Activated CD4-positive, alpha-beta memory T cell treated with anti-CD3 and anti-CD28 coated beads for 36 hours (primary cell): ENCODE measurements at places on chromosomes 12 and 14. TPM values are rescaled to one million over a fixed set of nuclear protein-coding genes. Genes with fewer than 3 reads are reported as not detected.

The ABCD2 gene
- 5.0 TPM for total RNA-seq

The RTL1 gene
- total RNA-seq = not detected

The FLRT2 gene
- total RNA-seq = not detected

The OTX2 gene
- total RNA-seq = not detected

The KANSL2 gene
- total RNA-seq = 45.7 TPM

The CHPT1 gene
- 20.6 TPM for total RNA-seq

The ANAPC5 gene
- 120 TPM for total RNA-seq

The ZNF740 gene
- 32.6 TPM for total RNA-seq

The BEST3 gene
- not detected for total RNA-seq

The PPP4R4 gene
- total RNA-seq = 19.2 TPM

- no peak overlapping the region for H3K27ac ChIP-seq
- DNase-seq = no peak
- no peaks in the 10 kb centered on the region for H3K27me3 ChIP-seq
Measured at GRCh38 chr12:42129595-42130204, 15.0 kb downstream of the GXYLT1 start.

DNA sequence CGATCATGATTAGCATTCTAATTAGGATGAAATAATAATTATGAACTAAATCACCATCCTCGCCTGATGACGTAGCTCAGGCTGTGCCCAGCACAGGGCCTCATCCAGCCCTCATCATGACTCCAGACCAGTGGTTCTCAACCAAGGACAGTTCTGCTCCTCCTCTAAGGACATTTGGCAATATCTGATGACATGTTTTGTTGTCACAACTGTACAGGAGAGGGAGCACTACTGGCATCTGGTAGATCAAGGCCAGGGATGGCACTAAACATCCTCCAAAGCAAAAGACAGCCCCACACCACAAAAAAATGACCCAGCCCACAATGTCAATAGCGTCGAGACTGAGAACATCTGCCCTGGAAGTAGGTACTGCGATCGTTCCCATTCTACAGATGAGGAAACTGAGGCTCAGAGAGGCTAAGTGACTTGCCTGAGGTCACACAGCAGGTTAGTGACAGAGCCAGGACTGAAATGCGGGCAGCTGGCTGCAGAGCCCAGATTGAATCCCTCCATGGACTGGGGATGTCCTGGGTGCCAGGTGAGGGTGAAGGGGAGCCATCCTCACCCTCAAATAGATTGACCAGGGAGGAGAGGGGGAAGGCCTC is 15.5 kb downstream of the TRPV4 start:
- H3K27ac ChIP-seq = no peak overlapping the region
- H3K36me3 ChIP-seq = no peaks in the 10 kb centered on the region
- no peak overlapping the region for H3K4me3 ChIP-seq
- H3K4me1 ChIP-seq = no peaks in the 10 kb centered on the region

DNA sequence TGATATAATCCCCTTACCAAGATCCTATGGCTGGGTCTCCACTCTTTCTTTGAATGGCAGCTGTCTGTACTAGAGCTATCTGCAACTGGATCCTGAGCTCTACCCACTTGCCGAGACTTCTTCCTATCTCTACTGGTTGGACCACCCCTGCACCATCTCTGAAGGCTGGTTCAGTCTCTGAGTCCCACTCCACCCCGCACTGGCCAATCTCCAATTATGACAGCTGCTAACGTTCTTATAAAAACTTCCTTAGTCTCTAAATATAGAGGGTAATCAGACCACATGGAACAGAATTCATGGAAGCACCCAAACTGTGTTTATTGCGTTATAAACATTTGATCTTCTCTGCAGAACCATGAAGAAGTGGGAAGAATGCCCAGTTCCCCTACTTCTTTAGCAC is 186.6 kb upstream of the EEA1 start:
- no peak overlapping the region for H3K4me3 ChIP-seq
- no peaks in the 10 kb centered on the region for H3K36me3 ChIP-seq
- H3K27ac ChIP-seq = no peak overlapping the region
- peaks cover 3% of the 10 kb centered on the region for H3K27me3 ChIP-seq
- DNase-seq = no peak
- H3K4me1 ChIP-seq = no peaks in the 10 kb centered on the region

DNA sequence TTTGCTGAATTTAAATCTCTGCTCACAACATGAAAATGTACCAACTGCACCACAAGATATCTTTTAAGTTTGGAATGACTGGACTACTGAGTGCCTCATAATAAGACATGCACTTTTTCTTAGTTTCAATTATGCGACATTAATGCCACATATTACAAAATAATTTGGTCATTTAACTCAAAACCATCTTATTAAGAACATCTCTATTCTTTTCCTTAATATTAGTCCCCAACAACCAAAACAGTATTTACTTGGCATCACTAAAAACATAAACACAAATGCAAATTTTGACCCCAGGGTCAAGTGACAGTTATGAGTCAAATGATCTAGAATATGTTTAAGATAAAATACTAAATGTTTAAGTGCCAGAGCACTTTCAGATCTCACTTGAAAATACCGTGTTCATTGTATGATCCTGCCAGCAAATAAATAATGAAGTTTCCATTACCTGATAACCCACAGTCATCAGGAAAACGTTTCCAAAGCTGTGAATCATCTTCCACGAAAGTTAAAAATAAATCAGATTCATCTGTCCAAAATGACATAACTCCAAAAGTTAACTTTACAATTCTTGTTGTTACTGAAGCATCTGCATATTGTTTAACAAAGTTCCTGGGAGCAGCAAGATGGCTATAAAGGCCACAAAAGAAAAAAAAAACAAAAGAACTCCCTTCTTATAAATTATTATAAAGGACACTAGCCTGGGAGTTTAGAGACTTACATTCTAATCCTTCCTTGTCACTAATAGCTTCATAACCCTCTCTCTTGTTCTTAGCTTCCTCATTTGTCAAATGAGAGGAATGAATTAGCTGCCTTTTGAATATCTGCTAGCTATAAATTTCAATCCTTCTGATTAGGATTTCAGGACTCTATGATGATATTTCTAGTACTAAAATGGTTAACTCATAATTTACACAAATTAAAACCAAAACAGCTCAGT is 30.5 kb upstream of the AP4S1 start:
- no peak overlapping the region for H3K4me3 ChIP-seq
- H3K27me3 ChIP-seq = no peaks in the 10 kb centered on the region
- H3K4me1 ChIP-seq = peaks cover 44% of the 10 kb centered on the region
- no peak for DNase-seq
- H3K27ac ChIP-seq = peak overlapping the region; percentile 52

- H3K36me3 ChIP-seq = no peaks in the 10 kb centered on the region
- no peak overlapping the region for H3K4me3 ChIP-seq
- H3K27me3 ChIP-seq = peaks cover 26% of the 10 kb centered on the region
Measured at GRCh38 chr14:67527756-67528155, 5.3 kb upstream of the PLEKHH1 start.

DNA sequence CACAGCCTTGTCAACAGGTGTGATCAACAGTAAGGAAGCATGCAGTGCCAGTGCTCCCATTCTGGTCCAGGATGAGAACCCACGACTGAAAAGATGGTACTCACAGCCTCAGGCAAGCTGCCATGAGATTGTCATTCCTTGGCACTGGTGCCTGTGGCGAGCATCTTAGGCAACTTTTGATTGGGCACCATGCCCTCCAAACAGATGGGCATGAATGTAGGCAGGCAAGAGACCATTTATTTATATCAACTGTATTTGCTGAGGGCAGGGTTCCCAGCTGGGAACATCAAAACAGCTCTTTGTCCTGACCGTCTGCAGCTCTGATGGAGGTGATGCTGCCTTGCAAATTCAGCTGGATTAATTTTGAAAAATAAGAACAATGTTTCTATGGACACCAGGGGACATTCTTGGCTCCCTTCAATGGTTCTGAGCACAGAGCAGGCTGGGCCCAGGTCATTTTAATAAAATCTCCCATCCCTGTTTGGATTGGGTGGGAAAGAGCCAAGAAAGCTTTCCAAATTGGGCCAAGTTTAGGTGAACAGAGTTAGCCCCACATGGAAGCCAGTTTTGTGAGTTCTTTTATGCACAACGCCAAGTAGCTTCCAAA is 522.5 kb downstream of the RMST start:
- H3K27me3 ChIP-seq = no peaks in the 10 kb centered on the region
- no peaks in the 10 kb centered on the region for H3K36me3 ChIP-seq
- H3K4me1 ChIP-seq = no peaks in the 10 kb centered on the region
- no peak for DNase-seq
- H3K4me3 ChIP-seq = no peak overlapping the region

GRCh38 chr12:16613199-16613598 is 7.2 kb upstream of the LMO3 start:
- no peak overlapping the region for H3K27ac ChIP-seq
- H3K27me3 ChIP-seq = peaks cover 7% of the 10 kb centered on the region
- H3K36me3 ChIP-seq = no peaks in the 10 kb centered on the region
- no peaks in the 10 kb centered on the region for H3K4me1 ChIP-seq
- DNase-seq = no peak

DNA sequence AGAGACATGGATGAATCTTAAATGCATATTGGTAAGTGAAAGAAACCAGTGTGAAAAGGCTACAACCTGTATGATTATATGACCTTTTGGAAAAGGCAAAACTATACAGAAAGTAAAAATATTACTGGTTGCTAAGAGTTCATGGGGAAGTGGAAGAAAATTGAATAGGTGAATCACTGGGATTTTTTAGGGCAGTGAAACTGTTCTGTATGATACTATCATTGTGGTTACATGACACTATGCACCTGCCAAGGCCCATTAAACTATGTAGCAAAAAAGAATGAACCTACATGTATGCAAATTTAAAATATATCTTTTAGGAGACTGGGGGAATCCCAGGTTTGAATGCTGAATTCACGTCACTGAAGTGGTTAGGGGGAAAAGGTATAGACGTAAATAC is 12.6 kb upstream of the OR8S1 start:
- H3K27ac ChIP-seq = no peak overlapping the region
- peaks cover 1% of the 10 kb centered on the region for H3K27me3 ChIP-seq
- H3K36me3 ChIP-seq = no peaks in the 10 kb centered on the region
- H3K4me3 ChIP-seq = no peak overlapping the region
- no peak for DNase-seq
- H3K4me1 ChIP-seq = peaks cover 7% of the 10 kb centered on the region

DNA sequence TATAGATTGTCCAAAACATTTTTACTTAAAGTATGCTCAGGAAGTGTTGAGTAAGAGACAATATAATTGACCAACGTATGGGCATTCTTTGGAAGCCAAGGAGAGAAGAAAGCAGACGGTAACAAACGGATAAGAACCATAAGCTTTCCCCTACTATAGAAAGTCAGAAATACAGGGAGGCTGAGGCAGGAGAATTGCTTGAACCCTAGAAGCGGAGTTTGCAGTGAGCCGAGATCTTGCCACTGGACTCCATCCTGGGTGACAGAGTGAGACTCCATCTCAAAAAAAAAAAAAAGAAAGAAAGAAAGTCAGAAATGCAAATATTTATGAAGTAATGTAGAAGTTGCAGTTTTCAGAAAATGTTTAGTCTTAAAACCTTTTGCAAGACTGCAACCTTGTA is 51.2 kb upstream of the PCED1B start:
- no peaks in the 10 kb centered on the region for H3K36me3 ChIP-seq
- no peak overlapping the region for H3K27ac ChIP-seq
- DNase-seq = no peak
- peaks cover 11% of the 10 kb centered on the region for H3K27me3 ChIP-seq
- no peak overlapping the region for H3K4me3 ChIP-seq

DNA sequence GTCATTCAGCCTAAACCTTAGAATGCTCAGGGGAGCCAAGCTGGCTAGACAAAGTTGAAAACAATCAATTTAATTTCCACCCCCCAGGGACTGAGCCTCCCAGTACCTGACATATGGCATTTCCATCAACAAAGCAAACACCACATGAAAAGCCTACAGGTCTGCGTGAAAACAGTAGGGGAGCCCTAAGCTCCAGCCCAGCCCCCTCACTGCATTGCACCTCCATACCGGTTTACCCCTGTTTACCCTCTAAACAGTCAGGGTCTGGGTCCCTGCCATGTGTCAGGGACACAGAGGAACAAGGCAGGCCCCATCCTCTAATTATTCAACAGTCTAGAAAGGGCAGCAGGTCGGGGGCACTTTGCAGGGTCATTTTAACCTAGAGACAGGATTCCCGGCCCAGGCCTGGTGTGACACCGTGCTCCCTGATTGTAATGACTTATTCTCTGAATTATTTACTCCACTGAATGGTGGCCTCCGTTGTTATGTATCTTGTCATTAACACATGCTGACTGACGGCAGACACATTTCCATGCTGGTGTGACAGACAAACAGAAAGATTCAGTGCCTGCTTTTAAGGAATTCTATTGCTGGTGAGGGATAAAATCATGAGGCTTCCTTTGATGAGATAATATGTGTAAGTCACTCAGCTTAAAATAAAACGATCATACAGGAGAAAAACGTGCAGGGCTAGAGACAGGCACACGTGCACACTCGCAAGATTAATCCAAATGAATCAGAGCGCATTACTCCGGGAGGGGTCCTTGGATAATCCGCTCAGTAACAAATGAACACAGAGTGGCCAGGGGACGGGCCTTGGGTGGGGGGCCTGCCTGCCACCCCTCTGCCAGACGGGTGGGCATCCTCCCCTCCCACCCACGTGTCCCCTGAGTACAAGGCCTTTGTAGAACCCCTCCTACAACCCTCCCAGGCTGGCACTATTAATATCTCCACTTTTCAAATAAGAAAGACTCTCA is 23.2 kb downstream of the CCDC88C start:
- no peaks in the 10 kb centered on the region for H3K27me3 ChIP-seq
- H3K36me3 ChIP-seq = peaks cover 21% of the 10 kb centered on the region
- no peak overlapping the region for H3K4me3 ChIP-seq
- H3K4me1 ChIP-seq = peaks cover 95% of the 10 kb centered on the region

- H3K4me1 ChIP-seq = no peaks in the 10 kb centered on the region
- H3K36me3 ChIP-seq = no peaks in the 10 kb centered on the region
- no peak for DNase-seq
Measured at GRCh38 chr12:45168976-45169375, 46.9 kb upstream of the ANO6 start.

DNA sequence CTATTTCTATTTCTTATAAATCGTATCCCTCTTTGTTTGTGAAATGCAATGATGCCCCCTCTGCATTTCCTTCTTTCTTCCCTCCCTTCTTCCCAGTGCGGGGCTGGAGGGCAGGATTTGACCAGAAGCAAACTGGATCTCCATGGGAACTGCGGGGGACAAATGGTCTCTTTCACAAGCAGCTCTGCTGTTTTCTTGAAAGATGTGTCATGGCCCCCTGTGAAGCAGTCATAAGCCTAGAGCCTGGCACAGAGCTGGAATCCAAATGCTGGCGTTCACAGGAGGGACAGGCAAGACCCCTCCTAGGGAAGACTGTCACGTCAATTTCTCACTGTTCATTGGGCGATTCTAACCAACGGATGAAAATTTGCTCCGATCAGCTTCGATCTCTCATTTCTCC is 203.5 kb upstream of the NOS1 start:
- no peaks in the 10 kb centered on the region for H3K4me1 ChIP-seq
- DNase-seq = no peak
- no peaks in the 10 kb centered on the region for H3K36me3 ChIP-seq
- no peak overlapping the region for H3K27ac ChIP-seq
- H3K4me3 ChIP-seq = no peak overlapping the region
